ENCODE measurements at places on chromosomes 1 and 21. TPM values are rescaled to one million over a fixed set of nuclear protein-coding genes. Genes with fewer than 3 reads are reported as not detected.
A peak's percentile ranks its signal among the peaks of the same experiment; 100 is the strongest.

DNA sequence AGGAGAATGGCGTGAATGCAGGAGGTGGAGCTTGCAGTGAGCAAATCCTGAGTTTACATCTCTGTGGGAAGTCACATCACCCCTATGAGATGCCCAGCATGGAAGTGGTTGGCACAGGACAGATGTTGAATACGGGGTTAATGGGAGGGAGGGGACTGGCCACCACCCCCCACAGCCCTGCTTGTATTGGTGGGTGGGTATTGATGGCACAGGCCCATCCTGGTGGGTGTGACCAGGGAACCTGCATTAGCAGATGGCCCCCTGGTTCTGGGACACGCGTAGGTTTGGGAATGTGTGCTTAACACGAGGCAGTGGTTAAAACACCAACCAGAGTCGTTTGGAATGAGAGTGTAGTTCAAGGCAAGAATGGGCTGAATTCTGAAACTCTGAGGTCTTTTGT lies 117.9 kb downstream of the PRDM2 start:
- no peaks in the 10 kb centered on the region for H3K27me3 ChIP-seq
- no peaks in the 10 kb centered on the region for H3K36me3 ChIP-seq
- H3K4me3 ChIP-seq, result no peak overlapping the region
- no peak overlapping the region for H3K27ac ChIP-seq
- H3K4me1 ChIP-seq, result no peaks in the 10 kb centered on the region

DNA sequence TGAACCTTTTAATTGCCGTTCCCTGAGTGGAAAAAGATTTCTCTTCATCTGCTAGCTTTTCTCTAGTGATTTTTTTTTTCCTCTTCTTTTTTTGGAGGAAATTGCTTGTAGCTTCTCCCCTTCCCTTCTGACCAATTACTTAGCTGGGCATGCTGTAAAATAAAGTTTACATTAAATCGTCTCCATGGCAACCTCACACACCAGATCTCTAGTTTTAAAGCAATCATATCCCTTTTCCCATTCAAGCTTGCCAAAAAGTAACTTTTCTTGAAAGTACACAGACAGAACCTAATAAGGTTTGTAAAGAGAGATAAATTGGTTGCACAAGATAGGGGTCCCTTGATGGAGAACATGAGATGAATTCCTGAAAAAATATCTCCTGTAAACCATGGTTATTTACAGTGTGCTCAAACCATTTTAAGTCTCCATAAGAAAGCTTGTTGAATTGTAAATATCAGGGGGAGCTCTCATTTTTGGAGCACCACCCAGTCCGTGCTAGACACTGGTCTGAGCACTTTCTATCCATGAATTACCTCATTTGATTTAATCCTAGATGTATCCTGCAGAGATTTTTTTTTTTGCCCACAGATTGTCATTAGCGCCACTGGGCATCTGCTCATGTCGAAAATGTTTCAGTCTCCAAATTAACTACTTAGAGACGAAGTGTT lies 32.6 kb upstream of the HTR1D start:
- no peaks in the 10 kb centered on the region for H3K4me1 ChIP-seq
- H3K36me3 ChIP-seq, result no peaks in the 10 kb centered on the region
- H3K27me3 ChIP-seq, result no peaks in the 10 kb centered on the region
- no peak overlapping the region for H3K27ac ChIP-seq

Gene ADORA1
- 0.64 TPM for total RNA-seq

Gene PODN
- 55.1 TPM for total RNA-seq

Gene CFHR3
- total RNA-seq, result not detected

- H3K4me3 ChIP-seq, result no peak overlapping the region
- H3K36me3 ChIP-seq, result no peaks in the 10 kb centered on the region
- H3K27ac ChIP-seq, result no peak overlapping the region
- H3K4me1 ChIP-seq, result no peaks in the 10 kb centered on the region
- no peak for DNase-seq
Measured at GRCh38 chr1:229190057-229190575, 80.8 kb upstream of the RAB4A start.

DNA sequence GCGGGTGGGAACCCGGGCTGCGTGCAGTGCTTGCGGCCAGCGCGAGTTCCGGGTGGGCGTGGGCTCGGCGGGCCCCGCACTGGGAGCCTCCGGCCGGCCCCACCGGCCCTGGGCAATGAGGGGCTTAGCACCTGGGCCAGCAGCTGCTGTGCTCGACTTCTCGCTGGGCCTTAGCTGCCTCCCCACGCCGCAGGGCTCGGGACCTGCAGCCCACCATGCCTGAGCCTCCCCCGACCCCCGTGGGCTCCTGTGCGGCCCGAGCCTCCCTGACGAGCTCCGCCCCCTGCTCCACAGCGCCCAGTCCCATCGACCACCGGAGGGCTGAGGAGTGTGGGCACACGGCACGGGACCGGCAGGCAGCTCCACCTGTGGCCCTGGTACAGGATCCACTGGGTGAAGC lies 23.7 kb upstream of the CLIC4 start:
- no peak overlapping the region for H3K4me3 ChIP-seq
- no peaks in the 10 kb centered on the region for H3K36me3 ChIP-seq
- no peak for DNase-seq
- H3K27ac ChIP-seq, result no peak overlapping the region
- no peaks in the 10 kb centered on the region for H3K4me1 ChIP-seq

Gene TIAM1
- total RNA-seq, result 17.7 TPM

DNA sequence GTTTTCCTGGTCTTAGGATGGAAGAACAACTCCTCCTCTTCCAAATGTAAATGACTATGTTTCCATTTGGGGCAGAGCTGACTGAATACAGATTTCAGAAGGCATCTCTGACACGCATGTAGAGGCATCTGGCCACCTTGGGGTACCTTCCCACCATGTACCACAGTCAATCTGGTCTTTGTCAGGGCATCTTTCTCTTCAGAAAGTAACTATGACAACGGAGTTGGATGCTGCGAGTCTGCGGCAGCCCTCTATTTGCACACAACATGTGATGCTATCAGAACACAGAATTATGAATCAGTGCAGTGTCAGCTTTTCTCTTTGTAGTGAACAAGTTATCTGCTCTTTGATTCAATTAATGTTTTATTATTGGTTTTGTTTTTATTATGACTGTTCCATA lies 94.7 kb downstream of the TSEN15 start:
- no peaks in the 10 kb centered on the region for H3K4me1 ChIP-seq
- no peak overlapping the region for H3K4me3 ChIP-seq
- H3K27me3 ChIP-seq, result no peaks in the 10 kb centered on the region
- no peak overlapping the region for H3K27ac ChIP-seq
- no peak for DNase-seq

DNA sequence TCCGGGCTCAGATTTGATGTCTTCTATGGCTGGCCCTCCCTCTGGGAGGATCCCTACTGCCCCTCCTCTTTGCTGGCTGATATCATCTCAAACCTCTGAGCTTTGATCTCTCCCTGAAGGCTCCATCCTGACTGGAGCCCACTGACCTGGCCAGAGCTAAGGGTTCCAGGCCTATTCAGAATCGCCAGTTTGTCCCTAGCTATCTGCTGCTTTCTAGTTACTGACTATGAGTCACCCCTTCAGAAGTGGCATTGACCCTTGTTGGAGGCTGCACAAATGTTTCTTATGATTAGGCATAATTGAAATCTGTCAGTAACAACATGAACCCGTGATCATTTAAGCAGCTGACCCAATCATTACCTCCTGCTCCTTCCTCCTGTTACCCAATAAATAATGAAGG lies 87.1 kb downstream of the ABCA4 start:
- no peak overlapping the region for H3K4me3 ChIP-seq
- H3K27me3 ChIP-seq, result no peaks in the 10 kb centered on the region
- H3K4me1 ChIP-seq, result no peaks in the 10 kb centered on the region

DNA sequence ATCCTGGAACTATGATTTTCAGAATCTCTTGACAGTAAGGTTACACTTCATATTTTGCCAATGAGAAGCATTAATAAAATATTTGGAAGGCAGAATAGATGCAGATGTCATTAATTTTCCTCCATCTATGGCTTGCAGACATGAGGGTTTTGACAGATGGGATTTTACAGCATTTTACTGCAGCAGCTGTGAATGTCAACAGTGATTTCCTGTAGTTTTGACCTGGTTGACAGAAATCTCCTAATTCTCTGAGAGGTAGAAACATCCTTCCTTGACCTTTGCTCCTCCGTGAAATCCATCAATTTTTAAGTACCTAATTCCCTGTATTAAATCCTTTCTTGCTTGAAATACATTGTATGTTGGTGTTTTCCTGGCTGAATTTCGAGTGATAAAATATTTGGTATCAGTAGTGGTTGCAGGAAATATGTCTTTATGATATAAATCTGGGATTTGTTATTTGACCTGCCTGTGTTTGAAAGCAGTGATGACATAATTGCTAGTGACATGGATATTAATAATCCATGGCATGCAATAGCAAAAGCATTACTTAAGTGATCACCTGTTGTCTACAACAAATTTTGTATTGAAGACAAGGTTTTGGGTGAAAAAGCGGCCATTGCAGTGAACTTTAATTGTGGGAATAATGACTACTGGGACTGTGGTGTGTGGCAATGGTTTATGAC lies 73.9 kb downstream of the HLX start:
- H3K4me1 ChIP-seq, result no peaks in the 10 kb centered on the region
- DNase-seq, result no peak
- no peak overlapping the region for H3K4me3 ChIP-seq
- no peaks in the 10 kb centered on the region for H3K27me3 ChIP-seq

Gene FMOD
- total RNA-seq, result 92.4 TPM

- no peak overlapping the region for H3K4me3 ChIP-seq
- no peak for DNase-seq
- no peaks in the 10 kb centered on the region for H3K27me3 ChIP-seq
- H3K27ac ChIP-seq, result no peak overlapping the region
- H3K36me3 ChIP-seq, result peaks cover 14% of the 10 kb centered on the region
Measured at GRCh38 chr21:32335601-32336575, 37.2 kb downstream of the MRAP start.

- no peak for DNase-seq
- H3K27ac ChIP-seq, result no peak overlapping the region
- H3K4me1 ChIP-seq, result no peaks in the 10 kb centered on the region
Measured at GRCh38 chr1:38076455-38076854, 29.9 kb upstream of the POU3F1 start.

DNA sequence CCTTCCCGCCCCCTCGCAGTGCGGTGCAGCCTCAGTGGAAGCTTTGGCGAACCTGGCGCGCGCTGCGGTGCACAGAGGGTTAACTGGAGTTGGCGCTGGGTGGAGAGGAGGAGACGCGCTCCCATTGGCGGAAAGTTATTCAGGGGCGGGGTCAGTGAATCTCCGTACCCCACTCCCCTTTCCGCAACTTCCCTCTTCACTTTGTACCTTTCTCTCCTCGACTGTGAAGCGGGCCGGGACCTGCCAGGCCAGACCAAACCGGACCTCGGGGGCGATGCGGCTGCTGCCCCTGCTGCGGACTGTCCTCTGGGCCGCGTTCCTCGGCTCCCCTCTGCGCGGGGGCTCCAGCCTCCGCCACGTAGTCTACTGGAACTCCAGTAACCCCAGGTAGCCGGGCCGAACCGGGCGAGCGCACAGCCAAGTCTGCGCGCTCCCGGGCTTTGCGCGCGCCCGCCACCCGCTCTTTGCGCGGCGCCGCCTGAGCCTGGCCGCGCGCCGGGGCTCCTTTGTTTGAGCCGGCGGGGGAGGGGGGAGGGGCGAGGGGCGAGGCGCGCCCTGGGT lies at the start of gene EFNA4:
EFNA4 (plus strand) TSS at position 191 of the 561 bp plus-strand sequence; CDS start at position 275, 84 bp downstream.
- peak within 1 kb of the TSS; percentile 85 for H3K27ac ChIP-seq
- H3K27me3 ChIP-seq, result no peaks in the 10 kb centered on the region
- H3K4me1 ChIP-seq, result peaks cover 15% of the 10 kb centered on the region
- H3K36me3 ChIP-seq, result no peaks in the 10 kb centered on the region
- peak within 1 kb of the TSS; percentile 90 for H3K4me3 ChIP-seq

DNA sequence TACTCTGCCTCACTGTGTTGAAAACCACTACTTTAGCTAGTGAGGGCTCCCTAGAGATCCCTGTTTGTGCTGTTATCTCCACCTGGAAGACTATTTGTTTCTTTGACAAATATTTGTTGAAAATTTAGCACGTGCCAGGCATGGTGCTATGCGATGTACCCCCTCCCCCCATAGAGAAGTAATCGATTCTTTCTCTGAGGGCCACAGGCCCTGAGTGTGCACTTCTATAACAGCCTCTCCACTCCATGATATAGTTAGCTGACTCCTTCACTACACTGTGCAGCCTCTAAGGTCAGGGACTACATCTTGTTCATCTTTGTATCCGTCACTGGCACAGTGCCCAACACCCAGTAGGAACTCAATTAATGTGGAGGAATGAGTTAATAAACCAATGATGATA lies 17.3 kb upstream of the RBM15 start:
- no peak overlapping the region for H3K27ac ChIP-seq
- DNase-seq, result no peak
- H3K36me3 ChIP-seq, result no peaks in the 10 kb centered on the region
- H3K4me1 ChIP-seq, result no peaks in the 10 kb centered on the region
- no peak overlapping the region for H3K4me3 ChIP-seq
- no peaks in the 10 kb centered on the region for H3K27me3 ChIP-seq

Gene PRDM2
- 45.6 TPM for total RNA-seq

Gene S100A2
- not detected for total RNA-seq

- no peaks in the 10 kb centered on the region for H3K36me3 ChIP-seq
- peak overlapping the region; percentile 77 for H3K4me3 ChIP-seq
- H3K4me1 ChIP-seq, result peaks cover 9% of the 10 kb centered on the region
- H3K27ac ChIP-seq, result peak overlapping the region; percentile 93
- no peaks in the 10 kb centered on the region for H3K27me3 ChIP-seq
- DNase-seq, result no peak
Measured at GRCh38 chr1:10694274-10694632, 102.2 kb downstream of the CASZ1 start.

GRCh38 chr1:4868521-4868920 lies 214.1 kb downstream of the AJAP1 start:
- no peaks in the 10 kb centered on the region for H3K36me3 ChIP-seq
- H3K4me3 ChIP-seq, result no peak overlapping the region
- H3K27me3 ChIP-seq, result no peaks in the 10 kb centered on the region
- no peaks in the 10 kb centered on the region for H3K4me1 ChIP-seq
- no peak overlapping the region for H3K27ac ChIP-seq

DNA sequence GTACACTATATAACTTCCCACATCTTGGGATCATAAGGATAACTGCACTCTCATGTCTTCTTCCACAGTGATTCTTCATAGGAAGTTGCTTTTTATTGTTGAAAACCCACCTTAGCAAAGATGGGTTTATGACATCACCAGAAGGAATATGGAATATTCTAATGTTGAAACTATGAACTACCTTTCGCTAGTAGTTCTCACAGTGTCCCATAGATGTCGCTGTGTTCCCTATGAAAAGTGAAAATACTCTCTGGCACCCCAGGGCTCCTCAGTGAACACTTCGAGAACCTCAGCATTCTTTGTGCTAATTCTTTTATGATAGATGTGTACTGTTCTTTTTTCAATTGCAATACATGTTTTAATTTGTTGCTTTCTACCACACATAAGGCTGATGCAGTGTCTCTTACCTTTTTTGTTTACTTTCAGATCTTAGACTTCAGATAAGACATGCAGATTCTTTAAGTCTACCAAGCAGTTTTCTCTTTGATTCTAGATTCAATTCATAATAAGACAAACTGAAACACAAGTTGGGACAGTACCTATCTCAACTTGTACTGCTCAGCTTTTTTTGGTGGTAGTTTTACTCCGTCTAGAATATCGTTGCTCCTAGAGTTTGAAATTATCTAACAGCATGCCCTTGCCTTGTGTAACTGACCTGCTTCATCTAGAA lies 90.8 kb downstream of the GTF2B start:
- peaks cover under 1% of the 10 kb centered on the region for H3K36me3 ChIP-seq
- no peak overlapping the region for H3K4me3 ChIP-seq
- no peak overlapping the region for H3K27ac ChIP-seq
- DNase-seq, result no peak

Gene TMOD4
- 0.73 TPM for total RNA-seq

GRCh38 chr1:30316056-30316455 lies 407.3 kb downstream of the MATN1 start:
- H3K27ac ChIP-seq, result no peak overlapping the region
- H3K27me3 ChIP-seq, result peaks cover 19% of the 10 kb centered on the region
- DNase-seq, result no peak
- H3K4me3 ChIP-seq, result no peak overlapping the region

All from breast epithelium (tissue), 4 donors.